ENCODE measurements at places on chromosomes 2 and 18.

GRCh38 chr18:22267225-22267624, 97.8 kb downstream of the GATA6 start:
- no peak for DNase-seq

- no peak for DNase-seq
These were observed 2.7 kb upstream of the ERFE start for GRCh38 chr2:238155761-238156694.

GRCh38 chr2:149648282-149649030, 60.9 kb upstream of the MMADHC start:
- DNase-seq = no peak

DNA sequence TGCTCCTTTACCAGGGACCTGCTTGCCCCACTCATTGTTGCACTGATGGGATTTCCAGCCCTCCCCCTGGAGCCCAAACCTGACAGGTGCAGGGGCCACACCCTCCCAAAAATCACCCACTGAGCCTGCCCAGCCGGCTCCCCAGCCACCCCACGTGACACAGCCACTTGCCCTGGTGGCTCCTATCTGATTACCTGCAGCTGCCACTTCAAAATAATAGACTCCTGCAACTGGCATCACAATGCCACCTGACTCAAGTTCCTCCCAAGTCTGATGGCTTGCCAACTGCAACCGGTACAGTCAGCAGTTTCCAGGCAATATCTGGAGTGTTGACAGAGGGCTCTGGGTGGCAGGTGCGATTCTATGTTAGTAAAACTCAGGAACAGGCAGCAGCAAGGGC, 66.2 kb downstream of the CRACDL start:
- DNase-seq = no peak

GRCh38 chr18:37465958-37466357, 99.6 kb downstream of the CELF4 start:
- no peak for DNase-seq

DNA sequence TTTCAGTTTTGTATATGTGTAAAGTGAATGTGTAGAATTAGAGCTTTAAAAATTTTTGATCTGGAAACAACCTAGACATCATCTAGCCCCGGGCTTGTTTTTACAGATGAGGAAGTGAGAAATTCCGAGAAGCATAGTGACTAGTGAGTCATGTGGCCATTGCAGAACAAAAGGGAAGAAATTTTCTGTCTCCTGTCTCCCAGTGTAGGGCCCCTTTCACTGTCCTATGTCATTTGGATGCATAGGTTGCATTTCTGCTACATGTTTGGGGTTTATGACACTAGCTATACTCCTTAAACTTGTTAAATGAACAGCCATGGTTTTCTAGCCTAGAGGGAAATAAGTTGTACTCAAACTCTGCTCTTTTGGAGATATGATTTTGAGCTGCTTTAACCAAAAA, 84.6 kb downstream of the PLCL1 start:
- no peak for DNase-seq

DNA sequence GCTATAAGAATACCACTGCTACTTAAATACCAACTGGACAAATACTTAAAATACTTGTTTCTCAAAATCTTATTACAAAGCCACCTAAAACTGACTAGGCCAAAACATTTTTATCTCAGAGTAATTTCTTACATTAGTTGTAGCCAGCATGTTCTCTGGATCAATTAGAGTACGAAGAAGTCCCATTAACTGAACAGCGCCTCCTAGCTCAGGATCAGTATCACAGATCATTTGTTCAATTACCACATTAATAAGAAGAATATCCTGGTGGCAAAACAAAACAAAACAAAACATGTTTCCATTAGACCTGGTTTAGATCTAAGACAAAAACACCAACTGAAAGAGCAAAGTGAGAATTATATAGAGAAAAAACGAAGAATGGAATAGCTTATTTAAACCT, 36.0 kb downstream of the PPP4R3B start:
- DNase-seq = no peak

DNA sequence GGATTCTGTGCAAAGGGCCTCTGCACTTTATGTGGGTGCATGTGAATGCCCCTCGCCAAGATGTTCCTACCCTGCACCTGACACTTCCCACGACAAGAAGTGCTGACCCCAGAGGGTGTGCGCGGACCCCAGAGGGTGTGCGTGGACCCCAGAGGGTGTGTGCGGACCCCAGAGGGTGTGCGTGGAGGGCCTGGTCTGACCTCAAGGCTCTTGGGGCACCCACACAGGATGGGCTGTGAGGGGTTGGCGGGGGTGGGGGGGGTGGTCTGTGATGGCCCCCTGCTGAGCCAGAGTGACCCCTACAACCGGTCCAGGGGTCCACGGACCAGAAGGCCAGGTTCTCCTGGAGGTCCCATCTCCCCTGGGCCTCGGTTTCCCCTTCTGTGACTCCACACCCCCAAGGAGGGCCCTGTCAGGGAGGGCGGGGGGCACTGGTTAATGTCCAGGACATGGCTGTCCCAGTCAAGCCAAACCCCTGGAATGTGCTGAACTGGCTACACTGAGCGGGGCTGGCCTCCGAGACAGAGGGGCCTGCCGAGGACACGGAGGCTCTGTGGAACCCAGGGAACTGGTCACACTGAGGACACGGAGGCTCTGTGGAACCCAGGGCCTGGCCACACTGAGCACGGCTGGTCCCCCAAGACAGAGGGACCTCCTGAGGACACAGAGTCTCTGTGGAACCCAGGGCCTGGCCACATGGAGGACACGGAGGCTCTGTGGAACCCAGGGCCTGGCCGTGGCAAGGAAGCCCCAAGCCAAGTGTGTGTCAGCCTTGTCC, 3.1 kb downstream of the NEU4 start:
- no peak for DNase-seq

GRCh38 chr2:173664513-173664910, 300.7 kb downstream of the SP3 start:
- no peak for DNase-seq

DNA sequence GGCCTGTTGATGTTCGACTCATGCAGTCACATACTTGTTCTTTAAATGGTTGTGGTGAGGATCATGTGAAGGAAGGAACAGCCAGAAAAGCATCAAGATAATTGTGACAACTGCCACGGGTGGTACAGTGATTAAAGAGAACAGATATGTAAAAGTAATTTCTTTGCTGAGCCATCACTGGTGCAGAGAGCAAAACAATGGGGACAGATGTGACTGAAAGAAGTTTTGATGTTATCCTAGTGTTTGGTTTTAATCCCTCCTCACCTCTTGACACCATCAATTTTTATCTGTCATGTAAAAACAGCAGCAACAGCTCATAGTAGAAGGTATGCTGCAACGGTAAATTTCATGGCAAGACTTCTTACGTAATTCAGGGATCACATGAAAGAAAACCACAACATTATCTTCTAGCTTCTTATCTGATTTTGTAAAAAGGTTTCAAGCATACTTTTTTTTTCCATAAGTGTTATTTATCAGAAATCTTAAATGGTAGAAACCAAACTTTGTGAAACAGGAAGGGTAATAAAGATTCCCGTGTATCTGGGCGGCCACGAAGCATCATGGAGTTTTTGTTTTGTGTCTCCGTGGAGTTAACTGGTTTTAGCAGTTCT, 65.2 kb downstream of the PLCL1 start:
- no peak for DNase-seq

GRCh38 chr18:26192233-26192632, 34.0 kb upstream of the TAF4B start:
- DNase-seq = no peak

- DNase-seq = no peak
These were observed 10.6 kb downstream of the CFAP210 start for GRCh38 chr2:169683425-169684134.

- no peak for DNase-seq
These were observed 1155.4 kb downstream of the BCL11A start for GRCh38 chr2:59398081-59398480.

- no peak for DNase-seq
These were observed 19.7 kb downstream of the GNLY start for GRCh38 chr2:85713836-85714235.

DNA sequence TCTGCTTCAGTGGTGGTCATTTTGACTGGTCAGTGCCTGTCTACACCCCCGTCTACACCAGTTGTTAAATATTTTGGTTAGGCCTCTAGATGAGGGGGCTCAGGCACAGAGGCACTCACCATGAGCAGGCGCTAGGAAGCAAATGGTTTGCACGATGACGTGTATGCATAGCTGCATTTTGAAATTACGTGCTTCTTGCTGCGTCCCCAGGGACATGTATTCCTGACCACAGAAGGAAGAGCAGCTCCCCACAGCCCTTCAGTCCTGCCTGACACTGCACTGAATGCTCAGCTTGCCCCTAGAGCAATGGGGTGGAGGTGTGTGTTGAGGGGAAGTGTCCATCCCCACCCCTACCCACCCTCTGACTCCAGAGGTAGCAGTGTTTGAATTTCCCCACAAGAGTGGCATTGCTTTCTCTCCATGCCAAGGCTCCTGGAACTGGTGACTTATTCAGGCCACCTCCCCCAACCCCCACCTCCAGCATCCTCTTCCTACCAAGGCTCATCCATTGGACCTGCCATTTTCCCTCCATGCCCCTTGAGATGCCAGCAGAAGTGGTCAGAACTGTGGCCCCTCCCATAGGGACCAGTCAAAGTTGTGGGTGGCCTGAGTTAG, 11.4 kb upstream of the ZAP70 start:
- no peak for DNase-seq

- no peak for DNase-seq
These were observed 86.9 kb downstream of the MCFD2 start for GRCh38 chr2:46828491-46829230.

DNA sequence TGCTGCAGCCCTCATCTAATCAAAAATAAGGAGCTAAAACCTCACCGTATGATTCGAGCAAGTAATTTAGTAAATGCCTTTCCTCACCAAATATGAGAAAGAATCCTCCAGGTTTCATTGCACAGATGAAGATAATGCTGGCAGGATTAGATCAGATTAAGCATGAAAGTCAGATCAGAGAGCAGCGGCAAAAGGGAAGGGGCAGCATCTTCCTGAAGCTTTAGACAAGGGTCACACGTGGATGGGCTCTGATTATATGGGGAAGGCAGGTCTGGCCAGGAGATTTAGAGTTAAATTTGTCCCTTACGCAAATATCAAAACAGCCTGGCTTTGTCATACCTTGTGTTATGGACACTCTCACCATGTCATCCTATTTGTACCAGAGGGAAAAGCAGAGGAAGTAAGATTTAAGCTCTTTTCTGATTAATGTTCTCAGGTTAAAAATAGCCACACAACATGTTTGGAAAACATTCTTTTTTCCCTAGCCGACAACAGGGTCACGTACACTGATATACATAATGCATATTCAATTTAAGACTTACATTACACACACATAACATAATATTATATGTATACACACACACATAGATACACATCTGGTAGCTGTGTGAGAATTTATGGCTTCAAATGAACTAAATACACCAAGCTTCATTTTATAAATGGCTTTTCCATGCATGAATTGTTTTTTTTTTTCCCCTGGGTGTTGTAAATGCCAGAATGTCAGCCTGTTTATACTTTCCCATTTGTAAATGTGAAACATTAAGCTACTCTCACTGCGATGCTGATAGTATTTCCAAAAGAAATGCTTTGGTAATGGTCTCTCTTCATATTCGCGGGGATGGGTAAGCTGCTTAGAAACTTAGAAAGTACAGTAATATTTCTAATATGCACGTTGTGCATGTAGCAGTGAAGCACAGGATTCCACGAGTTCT, 196.3 kb upstream of the SIX3 start:
- DNase-seq = no peak

GRCh38 chr18:48581206-48581605, 42.4 kb downstream of the CTIF start:
- no peak for DNase-seq

GRCh38 chr2:175690113-175690837, 311.8 kb downstream of the LNPK start:
- DNase-seq = no peak

DNA sequence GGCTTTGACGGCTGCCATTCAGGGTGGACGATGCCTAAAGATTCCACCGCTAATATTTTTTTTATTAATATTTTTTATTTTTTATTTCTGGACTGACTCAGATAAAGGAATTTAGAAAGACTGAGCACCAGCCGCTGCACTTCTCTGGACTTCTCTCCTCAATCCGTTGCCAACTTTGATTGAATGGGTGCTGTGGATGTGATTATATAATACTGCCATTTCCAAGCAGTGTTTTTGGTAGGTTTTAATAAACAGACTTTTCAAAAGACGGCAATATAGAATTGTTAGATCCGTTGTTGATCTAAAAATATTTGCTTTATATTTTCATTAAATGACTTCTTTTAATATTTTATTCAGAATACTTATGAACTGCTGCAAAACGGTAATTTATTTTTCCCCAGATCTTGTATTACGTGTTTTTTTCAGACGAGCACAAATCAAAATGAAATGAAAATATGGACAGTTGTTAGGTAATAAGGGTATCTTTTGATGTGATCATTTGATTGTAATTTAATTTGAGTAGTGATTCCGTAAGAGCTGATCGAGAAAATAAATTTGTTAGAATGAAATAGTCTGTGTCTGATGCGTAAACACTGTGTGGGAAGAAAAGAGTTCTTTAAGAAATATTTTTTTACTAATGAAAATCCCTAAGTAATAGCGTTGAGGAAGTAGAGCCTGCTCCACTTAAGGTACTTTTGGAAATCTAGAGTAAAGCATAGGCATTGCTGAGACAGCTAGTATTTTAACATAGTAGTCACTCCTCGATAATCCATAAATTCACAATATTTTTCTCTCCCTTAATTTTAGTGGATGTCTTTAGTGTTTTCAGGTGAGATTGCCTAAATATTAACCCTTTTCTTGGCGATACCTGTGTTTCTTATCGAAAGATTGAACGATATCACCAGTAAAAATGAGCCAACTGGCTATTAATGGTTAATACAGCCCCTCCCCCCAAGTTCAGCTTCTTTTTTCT, 4.4 kb downstream of the POU3F3 start:
- no peak for DNase-seq

GRCh38 chr2:233424154-233424951, 70.1 kb downstream of the DGKD start:
- DNase-seq = no peak

- DNase-seq = no peak
These were observed 82.2 kb upstream of the RMDN2 start for GRCh38 chr2:37842732-37843440.

DNA sequence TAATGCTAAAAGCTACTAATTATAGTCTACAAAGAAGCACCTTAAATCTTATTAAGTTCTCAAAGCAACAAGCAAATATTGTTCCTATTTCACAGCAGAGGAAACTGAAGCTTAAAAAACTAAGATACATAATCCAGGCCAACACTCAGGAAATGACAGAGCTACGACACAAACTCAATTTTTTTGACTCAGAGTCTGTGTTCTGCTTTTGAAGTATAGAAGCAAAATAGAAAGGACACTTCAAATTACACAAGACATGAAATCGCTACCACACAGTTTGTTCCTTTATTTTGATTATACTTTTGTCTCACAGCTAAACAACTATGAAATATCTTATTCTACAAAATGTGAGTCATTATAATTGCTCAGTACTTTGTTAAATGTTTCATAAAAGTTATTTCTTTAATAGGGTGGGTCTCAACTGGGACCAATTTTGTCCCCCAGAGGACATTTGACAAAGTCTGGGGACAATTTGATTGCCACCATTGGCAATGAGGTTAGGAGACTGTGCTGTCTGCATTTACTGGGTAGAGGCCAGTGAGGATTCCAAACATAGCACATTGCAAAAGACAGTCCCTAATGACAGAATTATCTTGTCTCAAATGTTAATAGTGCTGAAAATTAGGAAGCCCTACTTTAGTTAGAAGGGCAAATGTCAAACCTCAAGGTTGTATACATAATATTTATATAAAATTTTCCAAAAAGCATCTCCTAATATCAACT, 101.5 kb upstream of the GRB14 start:
- no peak for DNase-seq

Data from activated effector memory CD4-positive, alpha-beta T cell treated with Interleukin-2 at 50 U/mL for 16 hours (primary cell).